NCI-H1092 (cell line): ENCODE measurements at places on chromosomes 3 and 15.

DNA sequence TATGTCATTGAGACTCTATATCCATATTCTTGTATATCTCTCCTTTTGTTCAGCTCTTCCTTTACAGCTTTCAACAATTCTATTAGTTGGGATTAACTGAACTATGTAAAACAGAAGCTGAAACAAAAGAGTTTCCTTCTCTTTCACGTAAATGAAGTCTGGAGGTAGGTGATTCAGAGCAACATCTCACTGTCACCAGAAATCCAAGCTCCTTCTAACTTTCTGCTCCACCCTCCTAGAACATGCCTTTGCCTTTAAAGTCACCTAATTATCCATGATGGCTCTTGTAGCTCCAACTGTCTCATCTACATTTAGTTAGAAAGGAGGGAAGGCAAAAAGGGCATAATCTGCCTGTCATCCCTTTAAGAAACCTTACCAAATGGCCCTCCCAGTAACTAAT lies 458.2 kb upstream of the MDFIC2 start:
- DNase-seq, result no peak

DNA sequence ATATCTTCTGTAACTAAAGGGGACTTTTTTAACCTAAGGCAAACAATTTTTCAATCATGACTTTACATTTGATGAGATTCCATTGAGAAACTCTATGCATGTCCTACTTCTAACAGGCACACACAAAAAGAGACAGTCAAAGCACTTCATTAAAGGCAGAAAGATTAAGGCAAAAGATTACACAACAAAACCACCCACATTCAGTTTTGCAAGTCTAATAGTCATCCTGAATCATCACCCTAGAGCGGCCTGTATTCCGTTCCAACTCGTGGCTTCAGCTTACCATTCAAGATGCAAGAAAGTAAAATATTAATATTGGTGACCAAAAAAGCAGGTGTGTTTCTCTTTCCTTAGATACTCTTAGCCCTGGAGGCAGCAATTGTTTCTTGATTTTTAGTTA lies 205.9 kb downstream of the P3H2 start:
- no peak for DNase-seq

DNA sequence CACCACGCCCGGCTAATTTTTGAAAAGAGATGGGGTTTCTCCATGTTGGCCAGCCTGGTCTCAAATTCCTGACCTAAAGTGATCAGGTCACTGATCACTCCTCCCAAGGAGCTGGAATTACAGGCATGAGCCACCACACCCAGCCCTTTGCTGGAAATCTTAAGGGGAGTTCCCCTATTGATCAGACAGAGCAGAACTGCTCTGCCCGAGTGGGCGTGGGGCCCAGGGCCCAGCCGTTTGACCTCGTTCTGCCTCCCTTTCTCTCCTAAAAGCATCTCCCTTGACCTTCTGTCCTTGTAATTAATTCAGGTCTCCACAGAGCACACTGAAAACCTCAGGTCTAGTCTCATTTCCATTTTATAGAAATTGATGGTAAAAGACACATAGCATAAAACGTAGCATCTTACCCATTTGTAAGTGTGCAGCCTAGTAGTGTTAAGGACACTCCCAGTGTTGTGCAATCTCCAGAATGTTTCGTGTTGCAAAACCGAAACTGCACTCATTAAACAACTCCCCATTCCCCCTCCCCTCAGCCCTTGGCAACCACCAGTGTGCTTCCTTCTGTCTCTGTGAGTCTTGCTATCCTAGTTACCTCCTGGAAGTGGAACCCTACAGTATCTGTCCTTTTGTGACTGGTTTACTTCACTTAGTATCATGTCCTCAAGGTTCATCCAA lies 89.3 kb downstream of the SLCO3A1 start:
- no peak for DNase-seq

DNA sequence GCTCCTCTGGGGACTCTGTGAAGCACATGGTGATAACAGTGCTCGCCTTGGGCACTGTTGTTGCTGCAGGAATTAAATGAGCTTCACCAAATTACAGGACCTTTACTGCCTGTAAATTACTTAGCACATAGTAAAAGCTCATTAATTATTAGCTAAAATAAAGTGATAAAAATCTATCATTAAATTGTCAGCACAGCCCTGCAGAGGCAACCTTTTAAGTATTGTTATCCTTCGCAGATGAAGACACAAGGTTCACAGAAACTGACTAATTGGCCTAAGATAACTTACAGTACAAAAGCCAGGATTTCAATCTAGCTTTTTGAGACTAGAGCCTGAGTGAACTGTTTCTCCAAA lies 96.0 kb downstream of the ST6GAL1 start:
- DNase-seq, result no peak

DNA sequence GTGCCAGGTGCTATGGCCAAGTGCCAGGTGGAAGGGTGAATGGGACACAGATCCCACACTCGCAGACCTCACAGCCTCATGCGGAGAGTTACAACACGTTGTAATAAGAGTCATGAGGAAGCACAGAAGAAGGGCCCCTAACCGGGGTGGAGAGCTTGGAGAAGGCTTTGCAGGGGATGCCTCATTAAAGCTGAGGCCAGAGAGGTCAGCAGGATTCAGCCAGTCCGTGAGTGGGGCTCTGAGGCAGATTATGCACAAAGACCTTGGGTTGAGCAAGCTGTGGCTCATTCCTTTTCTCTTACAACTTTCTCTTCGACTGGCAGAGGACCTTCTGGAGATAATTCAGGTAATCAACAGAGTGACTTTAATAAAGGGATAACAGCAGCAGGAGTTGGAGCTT lies 65.3 kb upstream of the SNRK start:
- DNase-seq, result no peak

DNA sequence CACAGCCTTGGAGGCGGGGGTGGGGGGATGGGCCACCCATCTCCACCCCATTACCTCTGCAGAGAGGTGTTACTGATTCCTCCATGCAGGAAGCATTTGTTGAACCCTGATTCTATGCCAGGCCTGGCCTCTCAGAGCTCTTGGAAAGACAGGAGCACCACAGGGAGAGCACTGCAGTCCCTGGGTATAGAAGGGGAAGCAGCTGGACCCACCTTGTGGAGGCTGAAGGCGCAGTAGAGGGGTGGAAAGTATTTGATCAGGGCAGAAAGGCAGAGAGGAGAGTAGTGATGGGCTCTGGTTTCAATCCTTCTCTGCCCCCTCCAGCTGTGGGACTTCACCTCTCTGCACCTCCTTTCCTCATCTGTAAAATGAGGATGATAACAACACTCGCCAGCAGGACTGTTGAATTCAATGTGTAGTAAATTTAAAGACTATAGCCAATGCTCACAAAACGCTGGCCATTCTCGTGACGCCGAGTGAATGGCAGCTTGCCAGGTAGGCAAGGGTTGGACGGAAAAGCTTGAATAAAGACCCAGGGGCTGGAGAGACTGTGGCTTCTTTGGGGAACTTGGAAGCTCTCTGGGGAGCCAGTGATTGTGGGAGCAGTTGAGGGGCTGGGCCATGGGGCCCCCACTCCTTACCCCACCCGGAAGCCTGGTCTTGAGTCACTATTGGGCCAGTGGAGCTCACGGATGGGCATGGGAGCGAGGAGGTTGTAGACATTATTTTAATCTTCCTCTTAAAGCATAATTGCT lies 8.0 kb upstream of the CCDC33 start:
- DNase-seq, result peak; percentile 73
